ENCODE measurements at places on chromosomes 5 and 9. TPM values are rescaled to one million over a fixed set of nuclear protein-coding genes. Genes with fewer than 3 reads are reported as not detected.

- no peak for DNase-seq
Observed at GRCh38 chr9:107584944-107585343, 95.4 kb upstream of the KLF4 start.

DNA sequence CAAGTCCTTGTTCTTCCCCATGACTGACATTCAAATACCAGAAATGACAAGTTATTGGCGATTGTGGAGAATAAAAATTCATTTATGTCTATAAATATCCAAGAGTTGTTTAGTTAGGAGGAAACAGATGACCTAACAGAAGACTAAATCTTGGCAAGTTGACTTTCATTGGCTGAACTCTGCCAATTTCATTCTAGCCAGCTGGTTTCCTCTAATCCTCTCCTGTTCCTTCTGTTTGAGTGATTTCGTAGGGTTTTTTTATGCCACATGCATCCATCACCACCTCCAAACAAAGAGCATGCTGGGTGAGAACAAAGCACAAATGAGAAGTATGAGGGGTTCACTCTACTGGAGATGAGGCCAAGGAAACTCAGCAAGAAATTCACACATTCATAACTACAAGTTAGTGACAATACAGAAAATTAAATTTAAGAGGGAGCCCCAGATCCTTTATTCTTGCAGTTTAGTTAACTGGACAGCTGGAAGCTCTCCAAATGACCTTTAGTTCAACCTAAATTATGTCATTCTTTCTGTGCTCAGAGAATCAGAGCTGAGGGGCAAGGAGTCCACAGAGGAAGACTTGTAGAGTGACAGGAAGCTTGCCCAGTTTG is 932.0 kb downstream of the TLE4 start:
- peak; percentile 6 for DNase-seq

GRCh38 chr9:113622600-113623400 is 159.3 kb downstream of the RGS3 start:
- peak; percentile 89 for DNase-seq

- DNase-seq: peak; percentile 34
Observed at GRCh38 chr9:4062966-4063365, 236.9 kb downstream of the GLIS3 start.

- DNase-seq: no peak
Observed at GRCh38 chr5:44637916-44638869, 170.6 kb upstream of the MRPS30 start.

DNA sequence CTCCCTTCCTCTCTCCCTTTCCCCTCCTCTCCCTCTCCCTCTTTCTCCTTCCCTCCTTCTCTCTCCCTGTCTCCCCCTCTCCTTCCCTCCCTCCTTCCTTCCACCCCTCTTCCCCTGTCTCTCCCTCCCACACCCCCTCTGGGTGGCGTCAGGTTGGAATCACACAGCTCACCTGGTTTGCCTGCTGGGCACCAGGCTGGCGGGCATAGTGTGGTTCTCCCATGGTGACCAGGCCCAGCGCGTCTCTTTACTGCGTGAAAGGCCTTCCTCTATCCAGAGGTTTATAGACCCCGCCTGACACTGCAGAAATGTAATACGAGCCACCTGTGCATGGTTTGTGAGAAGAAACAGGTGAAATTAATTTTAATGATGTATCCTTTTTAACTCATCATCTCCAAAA is 76.2 kb downstream of the MRPL36 start:
- DNase-seq: no peak

- DNase-seq: peak; percentile 94
Observed at GRCh38 chr5:96254980-96255691, 177.9 kb downstream of the PCSK1 start.

DNA sequence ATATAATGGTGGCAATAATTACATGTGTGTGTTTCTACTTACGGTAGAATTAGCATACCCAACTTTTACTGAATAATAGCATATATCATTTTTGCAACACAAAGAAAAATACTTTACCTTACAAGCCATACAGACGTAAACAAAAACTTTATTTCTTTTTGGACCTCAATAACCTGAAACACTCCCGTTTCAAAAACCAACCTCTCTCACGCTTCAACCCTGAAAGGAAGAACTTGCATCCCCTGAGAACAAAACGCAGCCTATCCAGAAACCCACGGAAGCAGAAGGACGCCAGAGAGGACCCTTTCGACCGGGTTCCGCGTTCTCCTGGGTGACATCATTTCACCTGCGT is at the start of gene RNF38:
TSS of gene RNF38 (minus strand) at position 290 of the 352 bp plus-strand sequence. CDS start at position 129, 161 bp downstream.
- no peak for DNase-seq

- peak; percentile 63 for DNase-seq
Observed at GRCh38 chr5:83721953-83722901, 1.6 kb upstream of the HAPLN1 start.

DNA sequence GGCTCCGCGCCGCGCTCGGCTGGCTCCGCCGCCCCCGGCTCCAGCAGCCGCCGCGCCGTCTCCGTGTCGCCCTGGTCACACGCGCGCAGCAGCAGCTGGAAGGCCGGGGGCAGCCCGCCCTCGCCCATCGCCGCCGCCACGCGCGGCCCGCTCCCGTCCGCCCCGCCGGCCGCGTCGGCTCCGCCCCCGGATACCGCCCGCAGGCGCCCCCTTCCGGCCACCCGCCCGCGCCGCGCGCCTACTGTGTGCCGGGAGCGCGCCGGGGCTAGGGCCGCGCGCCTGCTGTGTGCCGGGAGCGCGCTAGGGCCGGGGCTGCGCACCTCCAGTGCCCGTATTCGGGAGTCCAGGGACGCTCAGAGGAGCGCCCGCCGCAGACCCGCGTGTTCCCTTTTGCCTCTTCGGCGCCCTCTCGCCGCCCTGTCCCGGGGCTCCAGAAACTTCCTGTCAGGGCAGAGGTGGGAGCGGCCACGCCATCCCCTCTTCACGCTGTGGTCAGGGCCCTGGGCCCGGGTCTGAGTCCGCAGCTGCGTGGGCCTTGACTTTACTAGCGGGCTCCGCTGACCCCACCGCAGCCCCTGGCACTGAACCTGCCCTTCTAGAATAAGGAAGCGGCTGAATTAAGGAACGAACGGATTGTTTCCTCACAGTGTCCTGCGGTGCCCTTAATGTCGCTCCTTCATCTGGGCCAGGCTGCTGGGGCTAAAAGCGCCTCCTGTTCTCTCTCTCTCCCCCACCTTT is at the start of gene ANKS6:
TSS of gene ANKS6 (minus strand) at position 192 of the 738 bp plus-strand sequence. CDS start at position 128, 64 bp downstream.
- peak; percentile 65 for DNase-seq

GRCh38 chr9:133141833-133142595 is 21.0 kb upstream of the RALGDS start:
- no peak for DNase-seq

GRCh38 chr5:58491216-58491892 is at the start of gene GAPT:
Gene GAPT, plus strand, starts transcription at chr5:58491435. Its CDS starts 3,102 bp downstream, at chr5:58494537.
- DNase-seq: no peak

PCDHGA10 gene
- 6.9 TPM for total RNA-seq

ELAVL2 gene
- total RNA-seq: 0.28 TPM

PTTG1 gene
- total RNA-seq: 95.0 TPM

PCDHA13 gene
- not detected for total RNA-seq

FOXD4L6 gene
- not detected for total RNA-seq

DDX4 gene
- total RNA-seq: not detected

INSL4 gene
- not detected for total RNA-seq

ITGA2 gene
- 83.6 TPM for total RNA-seq

PCDHGA2 gene
- total RNA-seq: 3.4 TPM

PIP5K1B gene
- not detected for total RNA-seq

Data from IMR-90 (cell line).